RPMI8226 (cell line): ENCODE measurements at places on chromosomes 4 and X.

DNA sequence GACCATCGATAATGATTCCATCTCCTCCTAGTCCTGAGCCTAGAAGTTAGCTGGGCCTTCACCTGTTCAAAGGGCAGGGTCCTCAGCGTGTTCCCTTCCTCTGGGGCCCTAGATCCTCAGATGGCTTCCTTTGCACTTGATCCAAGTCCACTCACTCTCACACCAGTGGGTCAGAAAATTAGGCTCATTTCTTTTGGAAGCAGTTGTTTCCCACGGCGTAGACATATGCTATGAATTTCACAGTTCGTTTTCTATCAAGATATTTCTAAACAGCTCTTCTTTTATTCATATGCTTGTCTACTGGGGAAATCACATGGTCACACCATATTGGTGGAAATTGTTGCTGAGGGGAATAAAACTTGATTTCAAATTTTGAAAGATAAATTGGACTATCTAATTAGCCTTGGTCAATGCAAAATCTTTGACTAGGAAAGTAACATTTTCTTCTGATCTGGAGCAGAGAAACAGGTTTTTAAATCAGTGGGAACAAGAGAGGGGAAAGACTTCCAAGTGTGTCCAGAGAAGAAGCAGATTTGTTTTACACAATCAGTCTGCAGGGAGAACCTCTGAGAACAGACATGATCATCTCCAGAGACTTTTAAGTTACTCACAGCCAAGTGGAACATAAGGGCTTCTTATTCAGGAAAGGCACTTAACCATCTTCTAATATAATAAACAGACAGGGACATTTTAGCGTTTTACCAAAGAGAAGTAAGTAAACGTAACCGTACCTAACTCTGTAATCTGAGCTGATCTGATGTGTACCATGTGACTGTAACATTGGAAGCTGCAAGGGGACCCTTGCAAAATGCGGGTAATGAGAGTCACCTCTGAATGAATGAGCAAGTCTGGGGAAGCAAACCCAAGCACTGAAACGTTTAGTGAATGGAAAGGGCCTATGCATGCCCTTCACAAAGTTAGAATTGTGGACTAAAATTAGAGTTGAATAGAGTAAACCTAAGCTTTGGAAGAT, 455.7 kb upstream of the FAT1 start:
- DNase-seq: no peak

- no peak for DNase-seq
Observed at GRCh38 chr4:100023800-100024199, 73.7 kb upstream of the H2AZ1 start.

GRCh38 chrX:124093222-124093621, 131.7 kb downstream of the STAG2 start:
- no peak for DNase-seq

- DNase-seq: no peak
Observed at GRCh38 chr4:126956184-126956897, 676.4 kb upstream of the INTU start.

DNA sequence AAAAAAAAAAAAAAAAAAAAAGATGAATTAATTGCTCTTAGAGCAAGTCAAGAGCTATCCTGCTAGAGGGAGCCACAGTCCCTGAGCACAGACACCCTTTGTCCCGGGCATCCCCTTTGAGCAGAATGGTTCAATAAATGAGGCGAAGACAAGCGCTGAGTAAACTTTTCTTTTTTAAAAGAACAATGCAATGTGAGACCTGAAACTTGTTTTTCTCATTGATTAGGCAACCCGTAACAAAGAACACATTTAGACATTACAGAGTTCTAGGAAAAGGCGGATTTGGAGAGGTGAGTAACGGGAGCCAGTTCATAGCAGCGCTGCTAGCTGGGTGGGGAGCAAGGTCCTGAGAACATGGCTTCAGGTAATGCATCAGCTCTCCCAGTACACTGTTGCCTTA, 46.1 kb downstream of the GRK4 start:
- DNase-seq: peak; percentile 32

DNA sequence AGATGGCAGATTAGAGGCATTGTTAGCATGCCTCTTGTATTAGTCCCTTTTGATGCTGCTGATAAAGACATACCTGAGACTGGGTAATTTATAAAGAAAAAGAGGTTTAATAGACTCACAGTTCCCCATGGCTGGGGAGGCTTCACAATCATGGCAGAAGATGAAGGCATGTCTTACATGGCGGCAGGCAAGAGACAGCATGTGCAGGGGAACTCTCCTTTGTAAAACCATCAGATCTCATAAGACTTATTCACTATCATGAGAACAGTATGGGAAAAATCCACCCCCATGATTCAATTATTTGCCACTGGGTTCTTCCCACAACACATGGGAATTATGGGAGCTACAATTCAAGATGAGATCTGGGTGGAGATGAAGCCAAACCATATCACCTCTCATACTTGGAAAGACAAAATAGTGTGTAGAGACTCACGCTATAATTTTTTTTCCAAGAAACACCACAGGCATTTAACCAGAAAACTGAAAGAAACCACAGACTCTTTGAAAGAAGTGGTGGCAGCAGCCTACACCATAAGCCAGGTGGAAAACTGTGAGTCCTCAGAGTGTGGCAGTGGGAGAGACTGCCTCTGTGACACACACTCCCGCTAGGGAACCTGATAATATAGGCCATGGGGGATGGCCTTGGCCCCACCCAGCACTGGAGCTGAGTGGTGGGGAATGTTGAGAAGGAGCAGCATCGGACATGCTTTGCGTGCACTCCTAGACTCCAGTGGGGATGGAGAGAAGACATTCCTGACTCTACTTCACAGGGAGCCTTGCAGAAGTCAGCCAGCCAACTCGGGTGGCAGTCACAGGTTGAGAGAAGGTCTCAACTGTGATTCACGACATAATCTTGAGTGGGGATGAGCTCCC, 51.5 kb downstream of the SLC2A9 start:
- peak; percentile 39 for DNase-seq

- no peak for DNase-seq
Observed at GRCh38 chrX:30967516-30967915, 78.5 kb upstream of the TAB3 start.
